ENCODE measurements at places on chromosomes 16 and 17. TPM values are rescaled to one million over a fixed set of nuclear protein-coding genes. Genes with fewer than 3 reads are reported as not detected.

KRTAP4-9 gene
- polyA plus RNA-seq = not detected

SLC2A4 gene
- 23.4 TPM for polyA plus RNA-seq

DDX5 gene
- 591 TPM for polyA plus RNA-seq

GRCh38 chr16:83586036-83586435 lies 221.7 kb upstream of the HSBP1 start:
- no peak for DNase-seq
- H3K27me3 ChIP-seq = no peaks in the 10 kb centered on the region
- H3K4me1 ChIP-seq = no peaks in the 10 kb centered on the region
- no peaks in the 10 kb centered on the region for H3K36me3 ChIP-seq
- no peak overlapping the region for H3K4me3 ChIP-seq

- H3K36me3 ChIP-seq = no peaks in the 10 kb centered on the region
- no peak overlapping the region for H3K4me3 ChIP-seq
- no peak for DNase-seq
- H3K27me3 ChIP-seq = no peaks in the 10 kb centered on the region
- H3K27ac ChIP-seq = no peak overlapping the region
- no peaks in the 10 kb centered on the region for H3K4me1 ChIP-seq
Observed at GRCh38 chr17:45364531-45365390, 47.9 kb upstream of the MAP3K14 start.

GRCh38 chr17:72730077-72730476 lies 362.4 kb downstream of the SLC39A11 start:
- DNase-seq = peak; percentile 74
- H3K4me3 ChIP-seq = no peak overlapping the region
- peaks cover under 1% of the 10 kb centered on the region for H3K4me1 ChIP-seq
- H3K27ac ChIP-seq = no peak overlapping the region

DNA sequence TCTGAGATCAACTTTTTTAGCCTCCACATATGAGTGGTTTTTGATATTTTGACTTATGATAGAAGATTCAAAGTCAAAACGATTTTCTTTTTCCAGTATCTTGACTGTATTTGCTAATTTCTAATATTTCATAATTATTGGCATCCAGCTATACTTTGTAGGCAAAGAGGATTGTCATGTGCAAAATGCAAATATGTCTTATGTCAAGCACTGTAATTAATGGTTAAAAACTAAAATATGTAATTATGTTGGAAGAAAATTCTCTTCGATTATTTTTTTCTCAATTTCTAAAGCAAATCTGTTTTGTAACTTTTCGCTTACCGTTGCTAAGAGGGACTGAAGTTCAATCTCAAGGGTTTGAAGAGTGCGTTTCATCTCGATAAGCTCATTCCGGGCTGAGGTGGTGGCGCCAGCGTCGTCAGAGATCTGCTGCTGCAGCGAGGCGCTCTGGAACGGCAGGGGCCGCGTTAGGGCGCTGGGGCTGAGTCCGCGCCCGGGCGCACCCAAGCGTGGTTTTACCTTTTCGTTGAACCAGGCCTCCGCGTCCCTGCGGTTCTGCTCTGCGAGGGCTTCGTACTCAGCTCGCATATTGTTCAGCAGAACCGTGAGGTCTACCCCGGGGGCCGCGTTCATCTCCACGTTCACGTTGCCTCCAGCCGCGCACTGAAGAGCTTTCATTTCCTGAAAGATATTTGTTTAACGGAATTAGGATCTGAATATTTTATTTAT lies 3.0 kb downstream of the KRT27 start:
- no peak for DNase-seq
- peaks cover 17% of the 10 kb centered on the region for H3K27me3 ChIP-seq
- no peaks in the 10 kb centered on the region for H3K4me1 ChIP-seq
- H3K4me3 ChIP-seq = no peak overlapping the region

Measured in cardiac muscle cell (in vitro differentiated cells and primary cell).